Psoas muscle (tissue), 8 donors: ENCODE measurements at places on chromosomes 11 and 22.

GRCh38 chr11:27467181-27467913, 5.2 kb downstream of the LGR4 start:
- DNase-seq: no peak

GRCh38 chr11:7511401-7511800, 2.4 kb upstream of the PPFIBP2 start:
- DNase-seq: peak; percentile 56

DNA sequence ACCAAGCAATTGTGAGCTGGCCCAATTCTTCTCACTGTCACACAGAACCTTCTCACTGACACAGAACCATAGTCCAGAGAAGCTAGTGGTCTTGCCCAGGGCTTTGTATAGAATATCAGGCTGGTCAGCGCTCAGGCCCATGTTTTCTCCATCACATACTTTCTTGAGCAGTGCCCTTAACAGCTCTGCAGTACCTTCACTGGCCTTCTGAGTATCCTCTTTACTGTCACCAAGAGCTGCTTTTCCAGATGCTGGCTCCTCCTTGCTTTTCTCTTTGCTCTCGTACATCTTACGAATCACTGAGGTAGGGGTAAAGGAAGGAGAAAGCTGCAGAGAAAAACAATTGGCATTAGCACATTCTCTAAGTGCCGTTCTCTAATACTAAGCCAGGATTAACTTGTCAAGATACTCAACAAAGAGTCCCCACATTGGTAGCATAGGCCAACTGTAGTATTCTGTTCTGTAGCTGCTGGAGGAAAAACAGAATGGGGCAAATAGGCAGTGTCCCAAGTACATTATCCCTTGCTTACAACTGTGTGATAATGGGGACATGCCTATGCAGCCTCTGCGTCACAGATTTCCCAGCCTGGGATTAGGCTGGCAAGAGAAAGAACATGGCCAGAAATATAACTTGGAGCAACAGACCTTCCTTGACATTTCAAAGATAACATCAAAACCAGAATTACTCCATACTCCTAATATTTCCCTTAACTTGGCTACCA, 43.5 kb downstream of the DRG1 start:
- no peak for DNase-seq

GRCh38 chr11:28690746-28691145, 582.6 kb downstream of the METTL15 start:
- DNase-seq: no peak

- DNase-seq: no peak
These were observed 67.2 kb upstream of the MTMR2 start for GRCh38 chr11:95991101-95991500.

DNA sequence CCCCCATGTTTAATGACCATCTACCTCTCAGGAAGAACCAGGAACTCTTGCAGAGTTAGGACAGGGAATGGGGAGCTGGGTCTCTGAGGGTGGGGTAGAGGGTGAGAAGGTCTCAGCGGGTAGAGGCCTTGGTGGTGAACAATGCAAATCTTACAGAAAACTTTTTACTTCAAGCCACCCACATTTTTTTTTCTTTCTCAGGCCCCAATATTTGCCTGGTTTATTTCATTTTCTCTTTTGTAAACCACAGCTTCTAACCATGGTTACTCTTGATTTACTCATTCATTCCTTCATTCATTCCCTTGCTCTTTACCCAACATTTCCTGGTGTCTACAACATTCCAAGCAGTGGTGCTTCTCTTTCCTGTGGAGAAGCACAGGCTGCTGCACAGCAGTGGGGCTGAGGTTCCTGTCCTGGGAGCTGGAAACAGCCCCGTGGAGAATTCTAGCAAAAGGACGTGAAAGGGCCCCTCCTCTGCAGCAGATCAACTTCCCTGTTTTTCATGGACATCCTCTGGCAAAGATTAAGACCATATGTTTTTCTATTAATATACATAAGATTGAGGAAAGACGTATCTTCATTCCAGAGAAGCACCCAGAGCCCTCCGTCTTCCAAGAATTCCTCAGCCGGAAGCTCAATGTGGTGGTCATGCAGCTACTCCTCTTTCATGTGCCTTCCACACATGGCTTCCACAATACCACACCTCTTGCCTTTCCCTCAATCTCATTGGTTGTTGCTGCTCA, 224.4 kb upstream of the SESN3 start:
- DNase-seq: no peak

DNA sequence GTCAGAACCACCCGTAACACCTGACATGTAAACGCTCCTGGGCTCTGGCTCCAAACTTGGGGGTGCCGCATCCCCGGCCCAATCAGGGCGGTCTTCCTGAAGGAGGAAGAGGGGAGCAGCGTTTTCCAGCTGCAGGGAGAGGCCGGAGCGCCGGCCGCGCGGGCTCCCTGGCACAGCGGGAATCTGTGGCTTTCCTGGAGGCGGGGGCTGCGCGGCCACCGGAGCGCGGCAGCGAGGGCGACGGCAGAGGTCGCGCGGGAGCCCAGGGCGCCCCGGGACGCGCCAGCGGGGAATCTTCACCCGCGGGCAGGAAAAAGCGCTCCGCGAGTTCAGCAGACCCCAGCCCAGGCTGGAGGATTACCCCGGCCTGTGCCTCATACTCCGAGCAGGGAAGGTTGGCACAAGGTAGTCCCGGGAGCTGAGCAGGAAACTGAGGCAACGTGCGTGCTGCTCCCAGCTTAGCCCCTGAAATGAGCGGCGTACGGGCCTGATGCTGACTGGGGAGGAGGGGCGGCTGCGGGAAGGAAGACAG, 600 bp upstream of the ESAM start:
- no peak for DNase-seq

- DNase-seq: no peak
These were observed 772 bp downstream of the SLC25A45 start for GRCh38 chr11:65381716-65382032.

- no peak for DNase-seq
These were observed at the start of gene MIOX for GRCh38 chr22:50486561-50487289. Gene MIOX, plus strand, starts transcription at chr22:50486859. Its CDS starts 39 bp downstream, at chr22:50486898.

GRCh38 chr11:132122735-132123134, 752.3 kb downstream of the NTM start:
- DNase-seq: no peak

GRCh38 chr11:27627979-27628378, 72.3 kb downstream of the BDNF start:
- DNase-seq: no peak

GRCh38 chr11:116424615-116425261, 348.0 kb downstream of the BUD13 start:
- no peak for DNase-seq

DNA sequence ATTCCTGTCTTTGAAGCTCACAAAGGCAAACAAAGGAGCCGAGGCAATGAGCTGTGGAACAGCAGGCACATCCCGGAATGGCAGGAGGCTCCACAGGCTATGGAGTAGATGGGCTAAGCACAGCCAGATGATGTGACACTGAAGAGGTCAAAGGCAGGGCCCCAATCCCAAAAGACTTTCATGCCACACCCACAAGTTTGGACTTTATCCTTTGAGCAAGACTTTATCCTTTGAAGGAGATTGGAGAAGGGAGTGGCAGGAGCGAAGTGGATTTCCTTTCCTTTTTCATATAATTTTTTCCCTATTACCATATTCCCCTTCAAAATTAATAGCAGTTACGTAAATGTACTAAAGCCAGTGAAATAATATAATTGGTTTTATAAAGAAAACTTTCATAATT, 379.4 kb downstream of the CADM1 start:
- DNase-seq: no peak

GRCh38 chr11:64638829-64639228, 47.8 kb downstream of the SLC22A12 start:
- DNase-seq: no peak

- DNase-seq: no peak
These were observed 79.9 kb upstream of the VPREB1 start for GRCh38 chr22:22164541-22165272.

GRCh38 chr22:17865183-17866055, 91.2 kb upstream of the BID start:
- no peak for DNase-seq

DNA sequence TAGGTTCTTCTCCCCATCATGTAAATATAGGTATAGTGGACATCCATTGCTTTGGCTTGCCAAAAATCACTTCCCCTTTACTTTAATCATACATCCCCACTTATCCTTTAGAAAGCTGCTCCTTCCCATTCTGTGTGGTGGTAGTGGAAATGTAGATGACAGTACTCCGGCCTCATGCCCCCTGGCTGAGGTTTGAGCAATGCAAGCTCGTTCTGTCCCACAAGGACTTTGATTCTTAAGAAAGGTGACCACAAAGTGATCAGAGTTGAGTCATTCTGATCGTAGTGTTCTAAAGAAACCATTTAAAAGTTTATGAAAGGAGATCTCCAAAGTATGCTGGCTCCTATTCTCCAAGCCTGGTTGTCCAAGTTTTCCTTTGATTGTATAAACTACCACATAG, 10.9 kb downstream of the TUG1 start:
- no peak for DNase-seq

- no peak for DNase-seq
These were observed 288.4 kb upstream of the CCDC90B start for GRCh38 chr11:83574519-83574918.

GRCh38 chr11:118051611-118052461, 25.0 kb upstream of the TMPRSS4 start:
- peak; percentile 38 for DNase-seq

- no peak for DNase-seq
These were observed 4.2 kb upstream of the SORL1-AS1 start for GRCh38 chr11:121456816-121457431.

DNA sequence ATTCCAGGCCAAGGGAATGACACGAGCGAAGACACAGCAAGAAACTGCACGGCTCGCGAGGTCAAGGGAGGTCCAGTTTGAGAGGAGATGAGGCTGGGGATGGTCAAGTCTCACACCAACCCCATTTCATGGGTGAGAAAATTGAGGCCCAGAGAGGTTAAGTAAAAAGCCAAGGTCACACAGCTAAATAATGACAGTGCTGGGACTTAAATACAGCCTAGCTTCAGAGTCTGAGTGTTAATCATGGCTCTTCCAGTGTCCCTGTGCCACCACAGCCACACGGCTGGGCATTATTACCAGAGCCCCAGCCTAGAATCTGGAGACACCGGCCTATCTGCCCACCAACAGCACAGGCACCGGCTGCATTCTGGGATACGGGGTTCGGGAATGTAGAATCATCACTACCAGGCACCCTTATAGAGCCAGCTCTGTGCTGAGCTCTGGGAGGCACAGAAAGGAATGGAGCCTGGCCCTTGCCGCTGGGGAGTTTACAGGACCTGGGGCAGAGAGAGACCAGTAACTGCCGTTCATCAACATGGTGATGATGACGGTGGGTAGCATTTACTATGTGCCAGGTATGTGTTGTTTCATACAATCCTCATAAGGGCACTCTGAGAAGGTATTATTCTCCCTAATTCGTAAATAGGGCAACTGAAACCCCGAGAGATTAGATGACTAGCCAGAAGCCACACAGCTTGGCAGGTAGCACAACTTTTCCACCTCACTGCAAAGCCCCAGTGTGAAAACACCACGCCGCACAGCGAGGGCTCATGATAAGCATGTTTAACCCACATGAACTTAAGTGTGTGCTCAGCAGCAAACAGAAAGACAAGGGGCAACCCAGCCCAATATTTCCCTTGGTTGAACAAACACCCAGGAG, 51.8 kb downstream of the CD6 start:
- DNase-seq: no peak

DNA sequence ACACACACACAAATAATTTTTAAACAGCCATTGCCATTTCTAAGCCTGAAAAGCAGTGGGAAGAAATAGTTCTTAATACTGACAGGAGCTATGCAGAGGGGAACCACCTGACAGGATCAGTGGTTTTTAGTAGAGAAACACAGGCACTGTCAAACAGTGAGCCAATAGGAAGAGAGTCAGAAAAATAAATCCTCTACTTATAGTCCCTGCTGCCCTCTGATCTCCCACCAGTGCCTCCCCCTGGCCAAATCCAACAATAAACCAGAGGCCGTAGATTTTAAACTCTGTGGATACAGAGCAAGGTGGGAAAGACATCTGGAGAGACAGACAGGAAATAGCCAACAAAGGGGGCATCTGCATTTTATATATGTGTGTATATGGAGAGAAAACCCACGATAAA, 7.9 kb upstream of the OR56B4 start:
- no peak for DNase-seq

DNA sequence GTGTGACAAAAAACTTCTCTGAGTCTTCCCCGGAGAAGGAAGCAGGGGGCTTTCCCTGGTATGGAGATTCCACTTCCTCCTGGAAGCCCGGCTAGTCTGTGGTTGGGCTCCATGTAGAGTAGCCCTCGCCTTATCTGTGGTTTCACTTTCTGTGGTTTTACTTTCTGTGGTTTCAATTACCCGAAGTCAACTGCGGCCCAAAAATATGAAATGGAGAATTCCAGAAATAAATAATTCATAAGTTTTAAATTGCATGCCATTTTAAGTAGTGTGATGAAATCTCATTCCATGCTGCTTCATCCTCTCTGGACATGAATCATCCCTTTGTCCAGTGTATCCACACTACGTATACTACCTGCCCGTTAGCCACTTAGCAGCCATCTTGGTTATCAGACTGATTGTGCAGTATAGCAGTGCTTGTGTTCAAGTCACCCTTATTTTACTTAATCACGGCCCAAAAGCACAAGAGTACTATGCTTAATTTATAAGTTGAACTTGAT, 275.0 kb upstream of the SESN3 start:
- DNase-seq: no peak

GRCh38 chr22:40345815-40346184, 500 bp upstream of the ADSL start:
- DNase-seq: peak; percentile 60

DNA sequence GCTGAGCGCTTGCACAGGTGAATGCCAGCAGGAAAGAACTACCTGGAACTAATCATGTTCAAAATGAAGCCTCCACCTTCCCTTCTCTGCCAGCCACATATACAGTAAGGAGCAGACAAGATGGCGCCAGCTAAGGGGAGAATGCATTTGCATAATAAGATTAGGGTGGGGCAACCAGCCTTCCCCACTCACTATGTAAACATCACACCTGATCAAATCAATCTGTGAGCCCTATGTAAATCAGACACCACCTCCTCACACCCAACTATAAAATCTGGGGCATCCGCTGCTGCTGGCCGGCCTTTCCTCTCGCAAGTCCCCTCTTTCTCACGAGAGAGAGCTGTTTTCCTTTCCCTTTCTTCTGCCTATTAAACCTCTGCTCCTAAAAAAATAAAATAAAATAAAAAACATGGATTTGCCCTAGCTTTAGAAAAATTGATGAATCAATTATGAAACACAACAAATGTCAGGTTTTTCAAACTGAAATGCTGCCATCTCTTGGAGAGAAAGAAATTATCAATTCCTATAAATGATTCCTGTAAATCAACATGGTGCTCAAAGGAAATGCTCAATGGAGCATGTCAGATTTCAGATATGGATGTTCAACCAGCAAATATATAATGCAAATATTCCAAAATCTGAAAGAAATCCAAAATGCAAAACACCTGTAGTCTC, 108.9 kb downstream of the SGSM3 start:
- no peak for DNase-seq

DNA sequence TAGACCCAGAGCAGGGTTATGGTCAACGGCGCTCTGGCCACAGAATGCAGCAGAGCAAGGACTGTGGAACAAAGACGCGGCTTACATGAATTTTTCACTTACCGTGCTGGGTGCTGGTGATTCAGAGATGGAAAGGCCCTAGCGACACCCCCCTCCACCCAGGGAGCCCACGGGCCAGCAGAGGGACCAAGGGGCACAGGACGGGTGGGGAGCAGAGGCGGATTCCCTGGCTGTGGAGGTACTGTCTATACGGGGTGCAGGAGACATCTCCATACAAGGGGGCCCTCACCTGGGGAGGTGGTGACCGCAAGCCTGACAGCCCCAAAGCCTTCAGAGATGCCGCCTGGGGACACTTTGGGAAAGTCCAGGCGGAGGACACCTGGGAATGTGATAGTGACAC, 1.1 kb upstream of the SEPTIN5 start:
- DNase-seq: peak; percentile 9

GRCh38 chr11:111001081-111001430, 244.5 kb upstream of the POU2AF2 start:
- DNase-seq: no peak
